ENCODE measurements at places on chromosomes 12 and 14.

GRCh38 chr14:51297066-51297465 lies 57.0 kb downstream of the TMX1 start:
- DNase-seq: no peak

DNA sequence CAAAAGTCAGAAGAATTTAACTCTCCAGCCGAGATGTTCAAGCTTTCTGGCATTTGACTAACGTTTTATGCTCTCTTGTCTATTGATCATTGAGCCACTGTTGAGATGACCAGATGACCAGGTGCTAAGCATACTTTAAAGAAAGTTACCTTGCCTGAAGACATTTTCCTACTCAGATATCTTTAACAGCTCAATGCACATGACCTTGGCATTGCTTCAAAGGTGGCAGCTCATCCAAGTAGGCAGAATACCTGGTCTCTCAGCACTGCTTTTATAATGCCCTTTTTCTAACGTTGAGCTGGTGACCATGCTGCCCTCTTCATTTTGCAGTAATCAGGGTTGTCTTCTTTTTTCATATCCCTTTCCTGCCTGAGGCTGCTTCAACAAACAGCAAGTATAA lies 358.1 kb downstream of the RAD51B start:
- no peak for DNase-seq

- no peak for DNase-seq
Measured at GRCh38 chr14:96676166-96676565, 121.0 kb upstream of the VRK1 start.

GRCh38 chr12:103846415-103846814 lies 5.4 kb upstream of the NT5DC3 start:
- no peak for DNase-seq

- no peak for DNase-seq
Measured at GRCh38 chr14:105363847-105364708, 34.3 kb upstream of the TEX22 start.

GRCh38 chr12:32134101-32134888 lies 27.6 kb downstream of the BICD1 start:
- no peak for DNase-seq

GRCh38 chr12:79406993-79407392 lies 283.8 kb downstream of the PAWR start:
- DNase-seq: no peak

- DNase-seq: no peak
Measured at GRCh38 chr14:69089046-69089445, 63.9 kb downstream of the DCAF5 start.

DNA sequence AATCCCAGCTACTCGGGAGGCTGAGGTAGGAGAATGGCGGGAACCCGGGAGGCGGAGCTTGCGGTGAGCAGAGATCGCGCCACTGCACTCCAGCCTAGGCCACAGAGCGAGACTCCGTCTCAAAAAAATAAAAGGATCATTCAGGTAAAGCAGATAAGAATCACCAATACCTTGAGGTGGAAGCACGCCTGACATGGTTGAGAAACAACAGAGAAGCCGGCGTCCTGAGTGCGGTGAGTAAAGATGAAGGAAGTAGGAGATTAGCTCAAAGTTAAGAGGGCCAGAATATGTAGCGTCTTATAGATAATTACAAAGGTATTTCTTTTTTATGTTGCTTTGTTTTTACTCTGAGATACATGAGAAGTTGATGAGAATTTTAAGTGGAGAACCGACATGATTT lies 14.7 kb downstream of the CLEC7A start:
- DNase-seq: no peak

GRCh38 chr12:11968048-11968383 lies 102.7 kb upstream of the BCL2L14 start:
- no peak for DNase-seq

- no peak for DNase-seq
Measured at GRCh38 chr12:132196873-132197390, 52.7 kb downstream of the NOC4L start.

DNA sequence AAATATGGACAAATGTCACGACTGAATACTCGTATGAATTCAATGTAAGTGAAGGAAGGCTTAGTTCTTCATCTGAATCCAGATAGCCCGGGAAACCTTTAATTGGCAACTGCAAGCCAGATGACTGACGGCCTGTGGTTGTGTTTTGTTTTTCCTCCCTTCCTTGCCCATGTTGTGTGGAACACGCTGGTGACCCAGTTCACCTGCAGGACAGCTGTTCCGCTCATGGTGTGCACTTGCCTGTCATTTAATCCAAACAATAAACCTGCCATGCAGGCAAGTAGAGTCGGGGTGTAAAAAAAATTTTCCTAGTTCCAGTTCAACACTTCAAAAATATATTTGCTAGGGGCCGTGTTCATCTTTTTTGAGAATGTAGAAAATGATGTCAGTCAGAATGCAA lies 88.0 kb downstream of the TMEM132D start:
- DNase-seq: no peak

DNA sequence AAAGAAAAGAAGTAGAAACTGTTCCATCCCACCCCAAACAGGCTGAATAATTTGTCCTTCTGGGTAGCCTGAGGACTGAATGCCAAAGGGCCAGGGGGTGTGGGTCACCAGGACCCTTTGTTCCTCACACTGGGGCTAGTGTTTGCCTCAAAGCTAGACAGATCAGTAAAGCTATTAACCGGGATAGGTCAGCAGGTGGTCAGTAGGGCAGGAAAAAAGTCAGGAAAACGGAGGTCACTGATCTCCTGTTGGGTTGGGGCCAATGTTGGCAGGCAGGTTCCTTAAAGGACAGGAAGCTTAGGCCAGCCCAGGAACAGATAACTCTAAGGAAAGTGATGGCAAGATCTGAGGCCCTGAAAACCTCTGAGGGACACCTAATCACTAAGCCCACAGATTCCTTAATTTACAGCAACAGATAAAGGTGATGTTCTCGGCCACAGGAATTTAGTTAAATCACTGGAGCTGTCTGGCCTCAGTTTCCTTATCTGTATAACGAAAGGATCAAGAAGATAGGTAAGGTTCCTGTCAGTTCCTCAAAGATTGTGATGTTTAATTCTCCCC lies 22.7 kb upstream of the TMPO start:
- no peak for DNase-seq

- DNase-seq: no peak
Measured at GRCh38 chr12:113800201-113800600, 165.9 kb downstream of the RBM19 start.

- no peak for DNase-seq
Measured at GRCh38 chr12:89965993-89966392, 257.4 kb upstream of the ATP2B1 start.

GRCh38 chr14:29580763-29581162 lies 346.9 kb downstream of the PRKD1 start:
- DNase-seq: no peak

GRCh38 chr14:105351920-105352851 lies 37.6 kb downstream of the PACS2 start:
- peak; percentile 91 for DNase-seq

DNA sequence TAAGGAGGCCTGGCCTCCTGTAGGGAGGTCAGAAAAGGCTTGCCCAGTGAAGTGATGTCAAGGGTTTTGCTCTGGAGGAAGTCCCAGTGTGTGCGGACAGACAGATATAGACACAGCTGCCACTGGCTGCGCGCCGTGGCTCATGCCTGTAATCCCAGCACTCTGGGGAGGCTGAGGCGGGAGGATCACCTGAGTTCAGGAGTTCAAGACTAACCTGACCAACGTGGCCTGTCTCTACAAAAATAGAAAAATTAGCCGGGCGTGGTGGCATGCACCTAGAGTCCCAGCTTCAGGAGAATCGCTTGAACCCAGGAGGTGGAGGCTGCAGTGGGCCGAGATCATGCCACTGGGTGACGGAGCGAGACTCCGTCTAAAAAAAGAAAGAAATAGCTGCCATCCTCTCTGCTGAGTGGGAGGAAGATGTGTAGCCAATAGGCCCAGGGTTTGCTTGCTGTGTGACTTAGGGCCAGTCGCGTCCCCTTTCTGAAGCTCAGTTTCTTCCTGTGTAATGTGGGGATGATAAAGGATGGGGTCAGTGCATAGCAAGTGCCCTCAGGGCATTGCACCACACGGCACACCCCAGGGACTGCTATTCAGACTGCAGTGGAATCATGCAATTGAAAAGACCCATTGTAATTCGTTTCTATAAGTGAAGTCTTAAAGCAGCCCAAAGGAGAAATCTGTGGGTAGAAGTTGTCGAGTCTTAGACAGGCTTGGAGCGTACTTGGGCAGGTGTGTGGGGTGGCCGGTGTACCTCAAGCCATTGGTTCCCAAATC lies 18.7 kb upstream of the MLEC start:
- DNase-seq: no peak

- peak; percentile 83 for DNase-seq
Measured at GRCh38 chr12:26122681-26123481, 2.0 kb downstream of the BHLHE41 start.

- peak; percentile 58 for DNase-seq
Measured at GRCh38 chr14:96629082-96629481, 126.9 kb downstream of the PAPOLA start.

DNA sequence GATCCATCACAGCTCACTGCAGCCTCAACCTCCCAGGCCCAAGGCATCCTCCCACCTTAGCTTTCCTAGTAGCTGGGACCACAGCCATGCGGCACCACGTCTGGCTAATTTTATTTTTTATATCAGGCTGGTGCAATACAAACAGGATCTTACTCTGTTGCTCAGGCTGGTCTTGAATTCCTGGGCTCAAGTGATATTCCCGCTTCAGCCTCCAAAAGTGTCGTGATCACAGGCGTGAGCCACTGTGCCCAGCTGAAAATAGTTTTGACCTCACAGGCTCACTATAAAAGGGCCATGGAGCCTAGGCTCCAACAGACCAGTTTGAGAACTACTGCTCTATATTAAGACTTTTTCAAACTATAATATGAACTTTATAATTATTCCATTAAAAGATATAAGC lies 37.3 kb downstream of the SNX6 start:
- DNase-seq: peak; percentile 5

DNA sequence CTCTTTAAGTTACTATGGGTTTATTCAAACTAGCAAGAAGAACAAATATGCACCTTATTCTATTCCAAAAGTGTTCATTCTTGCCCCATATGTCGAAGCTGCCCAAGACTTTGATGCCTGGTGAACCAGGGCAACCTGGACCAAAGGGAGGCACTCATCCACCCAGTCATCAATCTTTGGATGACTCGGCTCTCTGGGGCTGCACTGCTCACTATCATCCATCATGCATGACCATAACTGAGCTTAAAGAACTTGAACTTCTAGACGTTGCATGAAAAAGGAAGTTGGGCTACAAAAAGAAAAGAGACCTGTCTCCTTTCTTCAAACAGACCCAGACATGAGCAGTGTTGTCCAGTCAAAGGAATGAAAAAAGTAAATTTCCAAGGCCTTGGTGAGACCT lies 1.2 kb downstream of the KRT4 start:
- no peak for DNase-seq

DNA sequence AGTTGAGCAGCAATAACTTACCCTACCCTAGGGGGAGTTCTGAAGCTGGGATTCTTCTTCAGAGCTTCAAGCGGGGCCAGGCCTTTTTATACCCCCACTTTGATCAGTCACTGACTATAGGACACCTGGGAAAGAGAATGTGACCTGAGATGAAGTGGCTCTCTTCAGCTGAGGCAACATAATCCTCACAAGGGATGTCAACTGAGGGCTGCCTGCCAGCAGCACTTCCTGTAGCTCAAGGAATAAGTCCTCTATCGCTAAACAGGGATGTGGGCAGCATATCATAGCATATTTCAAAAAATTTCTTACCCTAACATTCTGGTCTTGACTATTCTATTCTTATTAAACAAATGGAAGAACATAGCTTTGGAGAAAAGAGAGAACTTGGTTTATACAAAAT lies 17.4 kb downstream of the LGALS3 start:
- DNase-seq: no peak

DNA sequence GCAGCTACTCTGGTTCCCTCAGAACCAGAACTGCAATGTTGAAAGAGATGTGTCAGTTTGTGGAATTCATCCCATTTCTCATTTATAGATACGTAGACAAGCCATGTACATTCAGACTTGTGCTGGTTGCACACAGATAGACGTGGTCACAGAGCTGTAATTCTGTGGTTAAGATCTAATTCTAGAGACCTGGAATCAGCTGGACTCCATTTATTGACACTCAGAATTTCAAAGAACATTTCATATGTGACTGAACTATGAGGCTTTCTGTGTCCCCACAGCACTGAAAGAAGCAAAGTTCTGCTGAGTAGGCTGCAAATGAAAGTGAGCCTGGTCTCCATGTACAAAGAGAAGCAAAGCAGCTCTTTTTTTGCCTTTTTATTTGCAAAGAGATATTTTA lies 220.2 kb upstream of the NAV3 start:
- DNase-seq: no peak

DNA sequence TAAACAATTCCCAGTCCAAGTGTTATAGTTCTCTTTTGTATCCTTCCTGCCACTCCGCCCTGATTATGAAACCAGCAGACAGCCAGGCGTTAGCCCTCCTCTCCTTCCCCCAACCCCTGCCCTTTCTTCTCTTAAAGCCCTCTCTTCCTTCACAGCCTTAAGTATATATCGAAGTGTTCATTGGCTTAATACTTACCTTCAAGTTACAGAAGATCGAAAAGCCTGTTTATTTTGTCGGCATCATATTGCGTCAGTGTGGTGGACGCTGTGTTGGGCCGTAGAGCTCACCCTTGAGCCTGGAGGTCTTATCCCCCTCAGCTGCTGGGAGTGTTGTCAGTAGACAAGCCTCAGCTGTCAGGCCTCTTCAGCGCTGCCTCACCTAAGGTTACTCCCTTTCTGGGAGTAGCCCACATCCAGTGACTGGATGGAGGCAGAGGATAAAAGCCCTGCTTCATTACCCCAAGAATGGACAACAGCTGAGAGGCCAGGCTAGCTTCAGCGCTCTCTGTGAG lies 36.2 kb downstream of the CMAS start:
- DNase-seq: no peak

GRCh38 chr14:60101786-60102185 lies 10.1 kb downstream of the PCNX4 start:
- no peak for DNase-seq

All from suprapubic skin (tissue), 4 donors.